ENCODE measurements at places on chromosomes 4 and X.

- no peak for DNase-seq
Observed at GRCh38 chr4:143390764-143391163, 54.1 kb downstream of the GAB1 start.

GRCh38 chr4:88528861-88529260 lies 5.3 kb upstream of the PYURF start:
- no peak for DNase-seq

- no peak for DNase-seq
Observed at GRCh38 chr4:176125063-176125462, 59.4 kb downstream of the WDR17 start.

DNA sequence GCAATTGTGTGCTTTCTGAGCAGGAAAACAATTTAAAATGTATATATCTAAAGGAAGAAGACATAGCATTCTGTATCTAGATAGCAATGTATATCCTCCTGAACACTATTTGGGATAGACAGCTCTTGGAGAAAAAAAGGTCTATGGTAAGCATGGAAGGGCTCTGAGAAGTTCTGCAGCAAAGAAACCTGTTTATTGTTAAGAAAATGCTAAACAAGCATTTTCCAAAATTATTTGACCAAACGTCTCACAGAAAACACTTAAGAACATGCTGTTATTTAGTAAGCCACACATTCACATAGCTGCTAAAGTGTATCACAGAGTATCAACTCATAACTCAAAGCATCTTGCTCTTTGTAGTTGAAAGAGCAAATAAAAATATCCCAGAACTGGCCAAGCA lies 67.9 kb downstream of the SH3RF1 start:
- no peak for DNase-seq

GRCh38 chr4:110484767-110485166 lies 8.8 kb downstream of the ENPEP start:
- peak; percentile 51 for DNase-seq

DNA sequence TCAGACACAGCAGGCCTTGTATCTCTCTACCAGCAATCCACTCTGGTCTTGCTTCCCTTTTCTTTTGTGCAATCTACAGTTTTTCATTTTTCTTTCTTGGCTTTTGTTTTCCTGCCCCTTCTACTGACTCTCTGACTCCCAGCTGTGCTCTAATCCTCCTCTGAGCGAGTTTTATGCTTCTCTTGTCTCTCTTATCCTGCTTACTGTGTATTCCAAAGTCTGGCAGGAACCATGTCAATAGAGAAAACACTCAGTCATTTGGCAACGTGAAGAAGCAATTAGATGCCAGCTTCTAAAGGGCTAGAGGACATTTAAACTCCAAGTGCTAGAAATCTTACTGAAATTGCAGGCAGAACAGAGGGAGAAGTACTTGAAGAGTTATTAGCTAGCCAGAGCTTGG lies 984.6 kb upstream of the TENM3 start:
- no peak for DNase-seq

GRCh38 chrX:136273986-136274385 lies 22.8 kb upstream of the MAP7D3 start:
- DNase-seq = no peak

GRCh38 chr4:6402566-6403399 lies 69.6 kb downstream of the PPP2R2C start:
- DNase-seq = no peak

DNA sequence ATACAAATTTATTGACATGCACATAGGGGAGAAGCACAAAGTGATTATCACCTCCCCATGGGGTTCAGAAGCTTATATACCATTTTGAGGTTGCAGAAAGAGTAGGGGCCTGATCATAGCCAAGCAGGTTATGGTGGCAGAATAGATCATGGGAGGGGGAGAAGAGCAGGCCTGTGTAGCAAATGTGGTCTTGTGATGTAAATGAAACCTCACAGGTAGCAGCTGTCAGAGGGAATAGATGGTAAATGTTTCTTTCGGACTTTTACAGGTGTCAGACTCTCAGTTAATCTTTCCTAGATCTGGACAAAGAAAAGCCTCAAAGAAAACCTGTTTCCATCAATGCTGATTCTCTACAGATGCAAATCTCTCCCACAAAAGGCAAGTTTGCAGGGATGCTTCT lies 84.4 kb downstream of the CFAP299 start:
- DNase-seq = no peak

GRCh38 chr4:125547836-125548235 lies 233.1 kb downstream of the FAT4 start:
- DNase-seq = no peak

DNA sequence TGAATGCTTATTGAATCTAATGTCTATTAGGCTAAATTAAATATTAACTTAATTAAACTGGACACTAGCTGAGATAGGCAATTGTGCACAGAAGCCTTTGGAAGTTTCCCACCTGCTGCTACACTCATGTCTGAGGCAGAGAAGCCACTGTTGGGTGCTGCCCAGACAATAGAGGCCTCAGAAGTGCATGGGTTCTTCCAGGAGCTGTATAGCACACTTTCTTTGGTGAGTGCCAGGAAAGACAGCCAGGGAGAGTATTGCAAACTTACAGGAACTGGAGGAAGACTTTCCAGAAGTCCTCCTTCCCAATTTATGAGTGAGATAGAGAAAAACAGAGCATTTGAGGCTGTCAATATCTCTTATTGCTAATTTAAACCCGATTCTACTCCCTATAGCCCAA lies 89.9 kb downstream of the GPAT3 start:
- DNase-seq = no peak

- DNase-seq = no peak
Observed at GRCh38 chr4:139857021-139857420, 191.4 kb downstream of the MGST2 start.

- DNase-seq = no peak
Observed at GRCh38 chr4:71006203-71006907, 12.9 kb downstream of the DCK start.

GRCh38 chr4:89329280-89329679 lies 21.7 kb upstream of the GPRIN3 start:
- DNase-seq = no peak

DNA sequence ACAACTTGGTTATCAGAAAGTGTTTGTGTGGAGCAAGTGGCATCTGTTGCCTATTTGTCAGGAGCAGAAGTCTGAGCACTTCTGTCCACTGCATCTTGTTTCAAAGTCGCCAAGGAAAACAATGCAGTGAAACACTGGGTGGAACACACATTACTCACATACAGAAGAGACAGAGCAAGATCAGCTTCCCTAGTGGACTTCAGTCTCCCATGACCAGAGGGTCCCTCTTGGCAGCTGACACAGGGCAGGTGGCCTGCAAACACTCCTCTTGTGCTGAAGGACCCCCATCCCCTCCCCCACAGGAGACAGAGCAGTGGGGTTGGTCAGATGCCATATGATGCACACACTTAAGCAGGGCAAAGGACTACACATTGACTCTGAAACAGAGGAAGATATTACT lies 3.6 kb upstream of the BBS12 start:
- no peak for DNase-seq

GRCh38 chr4:73416423-73417087 lies 12.5 kb downstream of the ALB start:
- no peak for DNase-seq

GRCh38 chrX:70808942-70809940 lies 99.3 kb downstream of the TEX11 start:
- no peak for DNase-seq

GRCh38 chr4:48049483-48049882 lies 32.9 kb downstream of the NIPAL1 start:
- no peak for DNase-seq

DNA sequence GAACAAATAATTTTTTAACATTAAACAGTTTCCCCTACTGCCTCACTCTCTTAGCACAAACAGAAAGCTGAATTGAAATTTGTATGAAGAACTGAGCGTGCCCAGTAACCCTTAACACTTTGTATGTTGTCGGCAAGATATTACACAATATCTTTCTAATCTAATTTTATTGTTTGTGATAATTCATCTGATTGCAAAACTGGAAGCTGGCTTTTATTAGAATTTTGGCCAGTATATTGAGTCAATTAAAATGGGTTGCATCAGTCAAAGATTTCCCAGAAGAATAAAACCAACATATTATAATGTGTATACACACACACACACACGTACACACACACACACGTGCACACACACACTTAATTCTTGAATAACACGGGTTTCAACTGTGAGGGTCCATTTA lies 2332.1 kb downstream of the PCDH7 start:
- no peak for DNase-seq

- DNase-seq = peak; percentile 47
Observed at GRCh38 chr4:76001700-76002099, 5.6 kb downstream of the CXCL9 start.

DNA sequence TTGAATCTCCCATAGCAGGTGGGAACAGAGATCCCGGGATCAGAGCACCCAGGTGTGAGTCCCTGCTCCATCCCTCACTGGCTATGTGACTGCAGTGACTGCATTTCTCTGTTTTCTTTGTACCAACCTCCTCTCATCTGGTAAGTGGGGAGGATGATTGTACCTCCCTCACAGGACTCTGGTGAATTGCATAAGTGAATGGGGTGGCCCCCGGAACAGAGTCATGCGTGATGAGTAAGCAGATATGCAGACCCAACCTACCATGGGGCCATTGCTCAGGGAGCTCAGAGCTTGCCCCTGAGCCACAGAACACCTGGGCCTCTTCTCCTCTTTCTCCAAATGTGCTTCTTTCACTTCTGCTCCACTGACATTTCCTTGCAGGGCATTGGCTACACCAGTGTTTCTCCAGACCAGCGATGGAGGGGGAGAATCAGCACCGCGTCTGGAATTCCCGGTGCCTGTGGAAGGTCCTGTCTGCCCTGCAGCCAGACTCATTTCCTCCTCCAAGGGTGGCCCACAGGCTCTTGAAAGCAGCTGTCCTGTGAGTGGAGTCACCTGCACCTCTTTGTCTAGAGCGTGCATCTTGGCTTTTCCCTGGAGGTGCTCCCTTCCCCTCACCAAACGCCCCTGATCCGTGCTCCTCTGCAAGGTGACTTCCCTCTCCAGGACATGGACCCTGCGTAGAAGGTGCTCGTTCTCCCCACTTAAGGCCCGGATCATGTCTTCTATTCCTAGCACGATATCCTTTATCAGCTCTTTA lies 30.0 kb downstream of the C4orf50 start:
- no peak for DNase-seq

- DNase-seq = no peak
Observed at GRCh38 chr4:151522866-151523519, 114.0 kb downstream of the FHIP1A start.

GRCh38 chr4:82268050-82268825 lies 105.6 kb downstream of the HNRNPD start:
- DNase-seq = peak; percentile 41

DNA sequence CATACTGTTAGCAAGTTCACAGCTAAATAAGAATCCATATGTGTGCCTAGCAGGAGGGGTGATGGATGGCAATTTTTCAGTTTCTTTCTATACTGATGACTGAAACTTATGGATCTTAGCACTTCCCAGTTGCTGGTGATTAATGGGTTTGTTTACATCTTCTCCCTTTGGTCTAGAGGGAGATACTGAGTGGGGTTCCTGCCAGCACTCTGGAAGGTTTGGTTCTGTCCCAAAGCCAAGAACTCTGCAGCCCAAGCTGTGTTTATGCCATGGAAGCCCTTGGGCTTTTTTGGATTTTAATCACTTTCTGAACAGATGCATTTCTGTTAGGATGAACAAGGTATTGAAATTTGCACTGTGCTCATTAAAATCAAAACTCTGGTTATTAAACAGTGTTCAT lies 43.5 kb downstream of the DDIT4L start:
- no peak for DNase-seq

DNA sequence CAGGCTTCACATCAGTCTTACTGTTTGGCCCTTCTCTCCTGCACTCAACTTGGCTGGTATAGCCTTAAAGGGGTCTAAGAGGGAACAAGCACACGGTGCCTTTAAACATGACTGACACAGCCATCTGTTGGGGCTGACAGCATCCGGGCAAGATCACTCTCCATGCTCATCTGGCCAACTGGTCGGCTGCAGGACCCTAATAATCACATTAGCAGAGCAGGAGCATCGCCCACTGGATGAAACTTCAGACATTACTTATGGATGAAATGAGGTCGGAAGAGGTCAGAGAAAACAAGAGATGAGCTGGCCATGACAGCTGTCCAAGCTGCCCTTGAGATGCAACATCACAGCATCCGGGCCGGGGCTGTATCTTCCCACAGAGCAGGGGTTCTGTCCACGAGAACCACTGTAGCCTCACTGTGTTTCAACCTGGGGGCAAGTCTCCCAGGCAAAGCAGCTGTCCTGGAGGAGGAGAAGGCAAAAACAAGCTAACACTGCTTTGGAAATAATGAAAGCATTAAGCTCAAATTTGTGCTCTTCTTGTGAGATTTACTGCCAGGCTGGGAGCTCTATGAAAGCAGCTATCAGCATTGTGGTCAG lies 94.4 kb upstream of the TTC29 start:
- DNase-seq = no peak

- DNase-seq = no peak
Observed at GRCh38 chrX:154515090-154515965, 704 bp downstream of the FAM3A start.

GRCh38 chrX:103101299-103102042 lies 8.5 kb upstream of the NXF3 start:
- DNase-seq = no peak

DNA sequence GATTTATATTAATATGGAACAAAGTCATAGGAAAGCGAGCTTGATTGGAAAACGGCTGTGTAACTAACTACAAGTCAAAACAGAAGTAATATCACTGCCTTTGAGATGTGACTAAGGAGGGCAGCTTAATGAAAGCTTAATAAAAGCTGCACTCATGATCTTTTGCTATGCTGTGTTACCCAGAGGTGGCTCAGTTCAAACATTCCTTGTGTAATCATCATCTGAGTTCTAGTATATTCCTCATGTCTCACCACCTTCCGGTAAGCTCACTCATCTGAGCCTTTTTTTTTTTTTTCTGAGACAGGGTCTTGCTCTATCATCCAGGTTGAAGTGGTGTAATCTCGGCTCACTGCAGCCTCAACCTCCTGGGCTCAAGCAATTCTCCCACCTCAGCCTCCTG lies 5.0 kb downstream of the GRPEL1 start:
- no peak for DNase-seq

- no peak for DNase-seq
Observed at GRCh38 chr4:12286351-12286750, 857.7 kb upstream of the HS3ST1 start.

DNA sequence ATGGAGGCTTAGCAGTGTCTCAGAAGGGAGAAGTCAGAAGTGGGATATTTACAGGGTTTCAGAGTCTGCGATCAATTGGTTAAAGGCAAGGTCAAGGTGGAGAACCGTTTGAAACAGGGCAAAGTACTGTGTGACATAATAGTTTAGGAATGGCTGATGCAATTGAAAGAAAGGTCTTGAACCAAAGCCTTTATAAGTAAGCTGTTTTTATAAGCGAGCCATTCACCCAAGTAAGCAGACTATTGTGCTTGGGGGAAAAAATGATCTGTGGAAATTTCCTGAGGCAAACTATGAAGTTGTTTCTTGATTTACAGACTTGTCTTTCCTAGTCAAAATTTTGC lies 327.3 kb downstream of the CAMK2D start:
- DNase-seq = no peak

GRCh38 chr4:147801820-147802219 lies 69.9 kb downstream of the ARHGAP10 start:
- DNase-seq = no peak

DNA sequence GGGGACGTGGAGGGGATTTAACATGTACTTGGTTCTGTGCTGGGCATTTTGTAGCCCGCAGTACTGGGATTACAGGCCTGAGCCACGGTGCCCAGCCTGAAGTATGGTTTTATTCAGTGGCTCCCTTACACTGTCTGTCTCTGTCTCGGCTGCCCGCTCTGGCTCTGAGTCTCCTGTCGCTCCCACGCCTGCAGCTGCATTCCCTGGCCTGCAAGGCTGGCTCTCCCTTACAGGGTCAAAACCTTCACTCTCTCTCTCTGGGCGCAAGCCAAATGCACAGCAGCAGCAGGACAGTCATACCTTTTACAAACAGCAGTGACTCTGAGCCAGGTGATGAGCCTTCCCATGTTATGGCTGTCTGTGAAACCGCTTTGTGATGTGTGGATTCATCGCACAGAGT lies 72.1 kb downstream of the HTRA3 start:
- no peak for DNase-seq
